ENCODE measurements at places on chromosomes 4 and X. TPM values are rescaled to one million over a fixed set of nuclear protein-coding genes. Genes with fewer than 3 reads are reported as not detected.

DNA sequence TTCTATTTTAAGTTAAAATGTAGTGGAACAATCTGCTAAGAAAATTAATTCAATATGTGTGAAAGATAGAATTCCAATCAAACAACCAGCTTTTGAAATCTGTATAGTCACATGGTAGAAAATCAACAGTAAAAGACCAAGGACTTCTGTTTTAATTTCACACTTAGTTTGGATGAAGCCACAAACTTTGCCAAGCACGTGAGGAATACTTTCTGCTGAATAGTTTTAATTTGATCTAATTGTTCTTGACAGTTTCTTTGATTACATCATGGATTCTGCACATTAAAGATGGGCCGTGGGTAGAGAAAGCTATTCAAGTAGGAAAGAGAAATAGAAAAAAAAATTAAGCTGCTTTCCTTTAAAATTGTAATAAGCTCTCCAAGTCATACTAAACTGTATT lies 137.9 kb upstream of the FAM241A start:
- H3K4me3 ChIP-seq, result no peak overlapping the region
- no peaks in the 10 kb centered on the region for H3K36me3 ChIP-seq
- no peak for DNase-seq

GABRA4 gene
- total RNA-seq, result not detected

FATE1 gene
- not detected for total RNA-seq

TLR1 gene
- total RNA-seq, result not detected

GRCh38 chr4:82542642-82543041 lies 19.1 kb downstream of the TMEM150C start:
- no peak for DNase-seq
- H3K27me3 ChIP-seq, result peaks cover 5% of the 10 kb centered on the region
- H3K4me3 ChIP-seq, result no peak overlapping the region

CLTRN gene
- not detected for total RNA-seq

DNA sequence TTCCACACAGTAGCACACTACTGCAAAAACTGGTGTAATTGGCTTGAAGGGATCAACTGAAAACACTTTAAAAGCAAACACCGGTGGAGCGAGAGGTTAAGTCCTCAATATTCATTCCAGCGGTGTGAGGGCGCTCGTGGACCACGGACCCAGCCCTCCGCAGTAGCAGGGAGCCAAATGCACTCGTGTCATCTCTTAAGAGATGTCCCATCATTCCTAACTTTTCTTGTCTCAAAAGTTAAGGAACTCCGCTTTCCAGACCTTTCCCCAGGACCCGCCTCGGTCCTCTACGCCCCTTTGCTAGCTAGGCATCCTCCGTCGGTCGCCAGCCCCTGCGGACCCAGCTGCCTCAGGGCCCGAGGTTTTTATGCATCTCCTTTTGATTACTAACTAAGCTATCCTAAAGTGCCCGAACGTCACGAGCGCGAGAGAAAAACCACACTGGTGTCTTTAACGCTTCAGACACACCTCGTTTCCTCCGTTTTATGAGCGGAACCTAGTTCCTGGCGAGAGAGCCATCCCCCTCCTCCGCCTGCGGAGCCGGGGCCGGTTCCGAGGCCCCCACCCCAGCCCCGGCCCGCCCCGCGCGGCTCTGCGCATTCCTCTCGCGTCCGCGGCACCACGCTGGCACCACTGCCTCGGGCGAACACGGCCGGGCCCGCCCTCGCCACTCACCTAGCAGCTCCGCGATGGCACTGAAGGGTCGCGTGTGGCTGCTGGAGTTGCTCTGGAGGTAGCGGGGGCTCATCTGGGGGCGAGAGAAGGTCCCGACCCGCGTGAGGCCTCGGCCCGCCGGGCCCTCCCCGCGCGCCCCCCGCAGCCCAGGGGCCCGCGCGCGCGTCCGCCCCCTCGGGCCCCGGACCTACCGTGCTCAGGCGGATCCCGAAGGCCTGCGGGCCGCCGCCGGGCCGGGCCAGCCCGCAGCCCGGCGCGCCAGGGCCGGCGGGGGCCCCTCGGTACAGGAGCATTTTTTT lies 723 bp downstream of the MORC4 start:
- H3K27ac ChIP-seq, result peak overlapping the region; percentile 76
- peaks cover 16% of the 10 kb centered on the region for H3K4me1 ChIP-seq
- peak; percentile 48 for DNase-seq
- peaks cover 4% of the 10 kb centered on the region for H3K36me3 ChIP-seq

TRIM60 gene
- total RNA-seq, result not detected

IRAK1 gene
- total RNA-seq, result 103 TPM

- DNase-seq, result no peak
- no peaks in the 10 kb centered on the region for H3K27me3 ChIP-seq
- no peak overlapping the region for H3K4me3 ChIP-seq
- peak overlapping the region; percentile 42 for H3K27ac ChIP-seq
- peaks cover 45% of the 10 kb centered on the region for H3K4me1 ChIP-seq
- H3K36me3 ChIP-seq, result no peaks in the 10 kb centered on the region
These were observed 132.0 kb upstream of the MED14 start for GRCh38 chrX:40867352-40867751.

NUP62CL gene
- not detected for total RNA-seq

TRIM2 gene
- total RNA-seq, result 38.1 TPM

RHOXF2 gene
- total RNA-seq, result not detected

GRCh38 chr4:16652732-16653305 lies 245.6 kb downstream of the LDB2 start:
- no peak for DNase-seq
- H3K4me3 ChIP-seq, result no peak overlapping the region
- peaks cover 20% of the 10 kb centered on the region for H3K4me1 ChIP-seq
